NCI-H2029 (cell line): ENCODE measurements at places on chromosomes 7 and 10.
A peak's percentile ranks its signal among the peaks of the same experiment; 100 is the strongest.

- DNase-seq, result no peak
Observed at GRCh38 chr7:80833289-80834268, 85.3 kb downstream of the SEMA3C start.

DNA sequence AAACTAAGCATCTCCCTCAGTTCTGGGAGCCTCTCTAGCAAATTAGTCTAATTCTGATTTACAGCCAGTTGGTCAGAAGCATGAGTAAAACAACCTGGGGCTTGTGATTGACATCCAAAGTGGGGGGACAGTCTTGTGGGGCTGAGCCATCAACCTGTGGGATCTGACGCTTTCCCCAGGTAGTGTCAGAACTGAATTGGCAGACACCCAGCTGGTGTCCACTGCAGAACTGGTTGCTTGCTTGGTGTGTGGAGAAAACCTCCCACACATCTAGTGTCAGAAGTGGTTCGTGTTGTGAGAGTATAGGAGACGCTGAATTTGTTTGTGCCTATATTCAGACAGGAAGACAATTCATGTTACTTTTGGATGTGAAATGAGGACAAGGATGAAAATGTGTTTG is 92.2 kb upstream of the PDCD4 start:
- no peak for DNase-seq

GRCh38 chr7:16889851-16890415 is 8.2 kb upstream of the AGR3 start:
- no peak for DNase-seq

GRCh38 chr7:112898432-112899290 is 108.5 kb upstream of the TMEM168 start:
- peak; percentile 40 for DNase-seq

GRCh38 chr10:115065801-115066200 is 27.4 kb upstream of the ATRNL1 start:
- no peak for DNase-seq

GRCh38 chr7:149071182-149071635 is 19.3 kb downstream of the ZNF786 start:
- DNase-seq, result no peak

DNA sequence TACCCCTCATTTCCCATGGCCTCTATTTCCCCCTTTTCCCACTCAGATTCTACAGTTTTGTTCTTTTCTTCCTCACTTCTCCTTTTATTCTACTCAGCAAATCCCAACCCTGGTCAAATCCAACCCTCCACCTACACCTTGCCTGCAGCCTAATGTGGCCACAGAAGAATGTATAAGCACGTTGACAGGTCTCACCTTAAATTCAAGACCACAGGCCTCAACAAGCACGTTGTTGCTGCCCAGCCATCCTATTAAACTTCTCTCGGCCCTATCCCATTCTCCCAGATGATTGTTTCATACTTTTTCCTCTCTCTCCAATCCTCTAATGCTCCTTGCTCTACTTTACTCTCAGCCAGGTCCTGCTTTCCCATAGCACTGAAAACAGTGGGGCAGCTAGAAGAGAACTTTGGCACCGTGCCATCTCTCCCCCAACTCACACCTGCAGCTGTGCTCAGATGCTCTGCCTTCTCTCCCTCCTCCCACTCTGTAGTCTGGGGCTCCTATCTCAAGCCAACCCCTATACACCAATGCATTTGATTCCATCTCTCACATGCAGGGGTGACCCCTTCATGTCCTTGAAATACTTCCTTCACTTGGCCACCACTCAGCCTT is 6.8 kb upstream of the EIF3A start:
- no peak for DNase-seq

DNA sequence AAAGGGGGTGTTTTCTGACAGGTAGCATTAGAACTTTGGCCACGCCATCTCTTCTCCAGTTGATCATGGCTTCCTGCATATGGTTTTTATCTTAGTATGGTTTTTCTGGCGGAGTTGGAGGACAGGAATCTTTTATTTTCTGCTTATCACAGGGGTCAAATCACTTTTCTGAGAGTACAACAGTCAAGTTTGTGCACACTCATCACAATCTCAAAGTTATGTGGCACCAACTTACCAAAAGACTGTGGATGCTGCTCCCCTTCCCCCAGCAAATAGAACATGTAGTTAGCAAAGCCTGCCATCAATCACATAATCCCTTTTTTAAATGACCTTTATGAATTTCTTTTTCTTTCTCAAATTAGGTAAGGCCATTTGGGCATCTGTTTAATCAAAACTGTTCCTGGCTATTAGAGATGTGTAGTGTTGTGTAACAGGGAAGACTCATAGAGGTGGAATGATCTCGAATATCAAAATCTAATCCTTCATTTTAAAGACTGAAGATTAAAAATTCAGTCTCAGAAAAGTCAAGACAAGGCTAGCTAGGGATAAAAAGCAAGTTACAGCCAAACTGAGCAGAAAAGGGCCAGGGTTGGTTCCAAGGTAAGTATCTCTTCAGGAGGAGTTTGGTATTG is 3.8 kb upstream of the CH25H start:
- DNase-seq, result no peak

DNA sequence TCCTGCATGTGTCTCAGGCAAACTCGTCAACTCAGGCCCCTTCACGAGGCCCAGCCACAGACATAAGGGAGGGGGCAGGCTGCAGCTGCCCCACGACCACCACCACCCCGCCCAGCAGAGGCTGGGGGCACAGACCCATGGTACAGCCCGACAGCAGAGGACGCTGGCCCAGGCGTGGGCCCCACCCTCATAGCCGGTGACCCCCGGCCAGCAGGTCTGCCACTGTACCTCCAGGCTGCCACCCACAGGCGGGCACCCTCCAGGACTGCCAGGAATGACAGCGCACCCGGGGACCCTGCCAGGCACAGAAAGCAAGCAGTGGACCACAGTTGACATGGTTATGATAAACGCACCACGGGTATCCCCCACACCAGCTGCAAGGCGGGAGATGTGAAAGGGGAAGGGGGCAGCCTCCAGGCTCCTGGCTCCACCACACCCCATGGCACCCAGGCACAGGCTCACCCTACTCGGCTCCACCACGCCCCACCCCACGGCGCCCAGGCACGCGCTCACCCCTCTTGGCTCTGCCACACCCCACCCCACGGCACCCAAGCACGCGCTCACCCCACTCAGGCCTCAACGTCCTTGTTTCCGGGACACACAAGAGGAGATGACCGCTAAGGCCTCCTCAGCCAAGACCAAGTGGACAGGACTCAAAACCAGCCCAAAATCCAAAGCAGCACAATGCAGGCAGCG is 135.9 kb downstream of the MAD1L1 start:
- no peak for DNase-seq

- no peak for DNase-seq
Observed at GRCh38 chr10:123835575-123835974, 56.0 kb downstream of the CPXM2 start.

GRCh38 chr10:121260377-121260776 is 337.9 kb downstream of the FGFR2 start:
- DNase-seq, result no peak

- DNase-seq, result no peak
Observed at GRCh38 chr10:106479636-106480035, 684.9 kb downstream of the SORCS1 start.

DNA sequence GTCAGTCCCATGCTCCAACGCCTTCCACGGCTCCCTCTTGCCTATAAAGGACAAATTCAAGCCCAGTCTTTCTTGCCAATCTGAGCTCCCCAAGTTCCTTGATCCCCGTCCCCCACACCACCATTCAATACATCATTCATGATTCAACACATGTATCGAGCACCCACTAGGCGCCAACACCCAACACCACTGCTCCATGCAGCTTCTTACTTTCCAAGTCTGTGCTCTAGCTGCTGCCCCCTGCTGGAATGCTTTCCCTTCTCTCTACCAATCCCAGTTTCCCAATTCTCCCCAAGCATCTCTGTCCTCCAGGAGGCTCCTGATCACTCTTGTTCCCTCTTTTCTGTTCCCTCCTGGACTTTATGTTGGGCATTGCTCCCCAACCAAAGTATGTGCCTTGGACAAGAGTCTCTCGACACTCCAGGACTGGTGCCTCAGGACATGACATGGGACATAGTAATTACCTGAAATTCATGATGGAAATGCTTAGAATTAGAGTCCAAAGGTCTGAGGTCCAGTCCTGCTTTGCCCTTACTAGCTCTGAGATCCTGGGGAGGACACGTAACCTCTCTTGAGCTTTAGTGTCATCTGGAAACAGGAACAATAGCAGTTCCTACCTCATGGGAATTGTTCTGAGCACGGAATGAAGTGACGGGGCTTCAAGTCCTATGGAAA is 172.7 kb downstream of the NEURL1 start:
- no peak for DNase-seq

DNA sequence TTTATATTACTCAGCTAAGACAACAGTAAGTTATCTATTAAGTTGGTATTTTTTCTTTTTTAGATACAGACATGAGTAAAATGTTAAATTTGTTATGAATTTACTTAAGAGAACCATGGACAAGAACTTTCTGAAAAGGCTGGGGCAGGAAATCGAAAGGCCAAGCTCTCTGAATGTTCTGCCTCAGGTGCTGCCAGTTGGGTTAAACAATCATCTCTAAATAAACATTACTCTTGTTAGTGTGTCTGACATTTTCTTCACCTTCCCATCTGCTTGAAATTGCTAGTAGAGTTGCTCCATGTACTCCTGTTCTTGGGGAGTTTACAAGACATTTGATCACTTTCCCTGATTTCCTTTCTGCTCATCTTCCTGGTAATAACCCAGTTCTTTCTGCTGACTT is 87.5 kb downstream of the ANKRD7 start:
- no peak for DNase-seq

GRCh38 chr10:21209495-21209894 is 312.4 kb upstream of the NEBL start:
- DNase-seq, result no peak

DNA sequence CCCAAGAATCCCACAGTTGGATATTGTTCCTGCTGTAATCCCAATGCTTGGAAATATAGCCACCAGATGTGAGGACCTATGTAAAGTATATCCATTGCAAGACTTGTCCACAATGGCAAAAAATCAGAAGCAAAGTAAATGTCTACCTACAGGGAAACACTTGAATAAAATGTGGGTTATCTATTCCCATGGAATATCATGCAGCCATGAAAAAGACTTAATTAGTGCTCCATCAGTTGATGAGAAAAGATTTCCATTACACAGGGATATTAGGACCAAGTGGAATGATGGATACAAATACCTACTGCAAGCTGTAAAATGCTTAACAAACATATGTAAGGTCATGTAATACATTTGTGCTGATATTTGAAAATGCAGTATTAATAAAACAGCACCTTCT is 131.2 kb downstream of the BTAF1 start:
- no peak for DNase-seq

DNA sequence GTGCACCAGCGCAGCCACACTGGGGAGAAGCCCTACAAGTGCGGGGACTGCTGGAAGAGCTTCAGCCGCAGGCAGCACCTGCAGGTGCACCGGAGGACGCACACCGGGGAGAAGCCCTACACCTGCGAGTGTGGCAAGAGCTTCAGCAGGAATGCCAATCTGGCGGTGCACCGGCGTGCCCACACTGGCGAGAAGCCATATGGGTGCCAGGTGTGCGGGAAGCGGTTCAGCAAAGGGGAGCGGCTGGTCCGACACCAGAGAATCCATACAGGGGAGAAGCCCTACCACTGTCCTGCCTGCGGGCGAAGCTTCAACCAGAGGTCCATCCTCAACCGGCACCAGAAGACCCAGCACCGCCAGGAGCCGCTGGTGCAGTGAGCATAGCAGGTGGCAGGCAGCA is 12.9 kb downstream of the ZSCAN25 start:
- DNase-seq, result no peak

DNA sequence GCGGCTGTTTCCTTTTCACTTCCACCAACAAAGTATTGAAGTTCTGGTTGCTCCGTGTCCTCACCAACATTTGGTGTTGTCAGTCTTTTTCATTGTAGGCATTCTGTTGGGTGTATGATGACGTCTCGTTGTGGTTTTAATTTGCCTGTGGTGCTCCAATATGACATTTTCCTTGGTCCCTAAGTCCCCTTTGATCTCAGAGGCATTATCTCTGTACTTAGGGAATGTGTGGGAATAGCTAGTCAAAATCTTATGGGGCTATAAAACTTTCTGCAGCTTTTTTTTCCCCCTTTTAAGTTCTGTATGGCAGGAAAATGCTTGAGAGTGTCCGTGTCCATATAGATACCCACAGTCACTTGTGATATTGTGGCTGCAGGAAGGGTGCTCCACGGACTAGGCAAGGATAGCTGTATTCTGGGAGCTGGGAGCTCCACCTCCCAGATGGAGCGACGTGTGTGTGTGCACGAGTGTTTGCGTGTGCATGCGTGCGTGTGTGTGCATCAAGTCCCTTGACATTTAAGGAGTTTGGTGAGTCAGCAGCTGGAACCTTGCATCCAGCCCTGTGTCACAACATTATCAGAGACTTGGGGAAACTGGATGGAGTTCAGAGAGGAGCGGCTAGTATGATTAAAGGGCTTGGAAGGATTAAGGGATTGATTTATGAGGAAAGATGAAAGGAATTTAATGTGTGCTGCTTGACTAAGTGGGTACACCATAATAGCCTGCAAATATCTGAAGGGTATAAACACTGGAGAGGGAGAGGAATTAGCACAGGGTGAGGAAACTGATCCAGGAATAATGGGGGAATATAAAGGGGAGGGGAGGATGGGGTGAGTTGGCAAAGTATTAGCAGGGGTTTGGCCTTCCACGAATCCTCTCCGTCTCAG is 66.8 kb downstream of the LRMDA start:
- DNase-seq, result no peak

DNA sequence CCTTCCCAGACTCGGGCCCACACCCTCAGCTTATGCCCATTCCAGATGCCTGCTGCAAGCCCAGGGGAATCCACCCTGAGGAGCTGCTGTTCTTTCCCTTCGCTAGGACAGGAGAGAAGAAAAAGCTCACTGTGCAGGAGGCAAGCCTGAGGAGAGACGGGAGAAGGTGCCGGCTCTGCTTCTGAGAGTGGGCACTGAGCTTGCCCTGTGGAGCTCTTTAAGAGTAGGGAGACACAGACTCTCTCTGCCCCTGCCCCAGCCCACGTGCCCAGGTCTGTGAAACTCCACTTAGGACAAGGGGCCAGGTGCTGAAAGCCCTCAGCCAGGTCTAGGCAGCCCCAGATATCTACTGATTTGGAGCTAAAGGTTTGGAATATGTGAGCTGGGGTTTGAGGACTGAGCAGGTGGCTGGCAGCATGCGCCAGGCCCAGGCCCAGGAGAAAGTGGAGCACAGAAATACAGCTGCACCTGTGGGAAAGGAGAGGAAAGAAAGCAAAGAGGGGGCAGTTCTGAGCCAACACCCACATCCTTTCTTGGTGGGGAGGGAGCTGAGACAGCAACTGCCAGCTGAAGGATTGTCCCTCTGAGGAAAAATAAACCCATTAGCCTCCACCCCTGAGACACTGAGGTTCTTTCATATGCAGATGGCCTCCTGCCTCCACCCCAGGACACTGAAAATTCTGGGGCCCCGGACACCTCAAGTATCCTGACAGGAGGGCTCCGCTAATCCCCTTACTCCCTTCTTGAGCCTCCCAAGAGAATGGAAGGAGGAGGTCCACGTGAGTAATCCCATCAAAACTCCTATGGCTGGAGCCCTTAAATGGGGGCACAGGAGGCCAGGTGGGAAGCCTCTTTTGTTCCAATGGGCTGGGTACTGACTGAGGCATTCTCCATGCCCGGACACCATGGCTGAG is 7.3 kb downstream of the POLL start:
- DNase-seq, result no peak
